ENCODE measurements at places on chromosomes 7 and 10. TPM values are rescaled to one million over a fixed set of nuclear protein-coding genes. Genes with fewer than 3 reads are reported as not detected.

The TMEM273 gene
- total RNA-seq = not detected

The ZNF786 gene
- total RNA-seq = 6.9 TPM

The SVOPL gene
- 0.03 TPM for total RNA-seq

The GPR146 gene
- total RNA-seq = 0.17 TPM

The ZNF425 gene
- total RNA-seq = 1.3 TPM

DNA sequence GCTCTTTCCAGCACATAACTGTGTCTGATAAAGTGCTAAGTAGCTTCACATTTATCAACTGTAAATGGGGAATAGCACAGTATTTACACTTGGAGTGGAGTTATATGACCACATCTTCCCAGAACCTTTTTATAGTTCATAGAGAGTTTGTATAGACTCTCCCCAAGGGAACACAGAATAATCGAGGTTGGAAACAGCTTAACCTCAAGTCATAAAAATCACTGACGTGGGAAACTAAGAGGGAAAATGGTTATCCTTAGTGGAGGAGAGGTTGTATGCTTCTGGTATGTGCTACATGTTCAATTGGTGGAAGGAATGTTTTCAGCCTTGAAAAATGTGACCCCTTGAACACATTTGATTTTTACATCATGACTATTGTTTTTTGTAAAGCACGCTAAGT is 167.9 kb upstream of the KIAA1217 start:
- no peak for DNase-seq

- no peak for DNase-seq
Measured at GRCh38 chr7:85232068-85232467, 45.2 kb upstream of the SEMA3D start.

DNA sequence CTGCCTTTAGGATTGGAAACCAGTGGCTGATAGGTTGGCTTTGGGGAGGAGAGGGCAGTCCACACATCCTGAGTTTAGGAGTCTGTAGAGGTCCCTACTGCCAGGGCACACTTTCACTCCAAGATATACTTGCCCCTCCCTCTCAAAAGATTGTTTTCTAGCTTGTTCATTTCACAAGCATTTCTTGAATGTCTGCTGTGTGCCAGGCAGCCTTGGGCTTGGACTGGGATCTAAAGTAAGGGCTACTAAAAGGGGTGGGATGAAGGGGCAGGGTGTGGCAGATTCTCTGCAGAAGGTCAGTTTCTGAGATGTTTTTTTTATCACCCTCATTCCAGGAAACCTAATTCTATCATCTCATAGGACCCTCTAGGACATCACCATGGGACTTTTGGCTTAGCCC is 272.4 kb downstream of the SKAP2 start:
- DNase-seq = no peak

All from Daoy (cell line).